Cerebellar cortex (tissue), 1 donor: ENCODE measurements at places on chromosomes 7 and 10.
A peak's percentile ranks its signal among the peaks of the same experiment; 100 is the strongest.

DNA sequence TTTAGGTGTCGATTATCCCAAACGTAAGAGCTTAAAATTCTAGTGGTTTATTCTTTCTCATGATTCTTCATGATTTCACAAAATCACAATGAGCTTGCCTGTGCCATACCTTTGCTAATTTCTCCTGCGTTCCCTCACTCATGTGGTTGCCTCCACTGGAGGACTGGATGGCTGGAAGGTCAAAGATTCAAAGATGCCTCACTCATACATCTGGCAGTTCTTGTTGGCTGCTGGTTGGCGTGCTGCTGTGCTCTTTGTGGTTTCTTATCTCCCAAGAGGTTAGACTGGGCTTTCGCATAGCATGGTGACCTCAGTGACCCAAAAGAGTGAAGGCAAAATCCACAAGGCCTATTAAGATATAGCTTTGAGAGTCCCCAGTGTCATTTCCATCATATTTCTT, 877.6 kb upstream of the AUTS2 start:
- DNase-seq, result no peak

GRCh38 chr10:71714592-71714991, 5.0 kb downstream of the C10orf105 start:
- no peak for DNase-seq

GRCh38 chr10:82409671-82410070, 534.7 kb downstream of the NRG3 start:
- DNase-seq, result no peak

- DNase-seq, result no peak
Measured at GRCh38 chr7:15801041-15801440, 114.6 kb upstream of the MEOX2 start.

DNA sequence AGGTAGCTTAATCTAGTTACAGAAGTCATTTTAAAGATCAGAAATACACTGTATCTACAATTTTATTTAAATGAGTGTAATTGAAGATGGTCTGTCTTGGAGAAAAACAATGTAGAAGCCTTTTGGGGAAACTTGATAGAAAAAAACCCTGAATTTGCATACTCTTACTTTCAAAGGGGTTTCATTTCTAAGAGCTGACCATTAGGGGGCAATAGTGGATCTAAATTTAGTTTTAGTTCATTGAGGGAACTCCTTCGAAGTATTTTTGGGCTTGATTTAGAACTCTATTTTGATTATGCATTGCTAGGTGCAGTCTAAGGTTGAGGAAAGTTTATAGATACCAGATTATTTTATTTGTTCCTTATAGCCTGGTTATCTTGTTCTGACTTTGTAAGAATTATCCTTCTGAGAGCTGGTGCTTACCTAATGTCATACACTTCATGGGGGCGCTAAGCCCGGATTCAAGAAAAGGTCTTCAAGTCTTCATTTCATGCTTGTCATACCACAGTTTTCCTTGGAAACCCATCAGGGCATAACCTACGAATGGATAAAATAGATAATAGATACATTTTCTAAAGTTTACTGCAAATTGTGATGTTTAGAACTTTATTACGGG, 69.1 kb upstream of the MXI1 start:
- DNase-seq, result peak; percentile 81

DNA sequence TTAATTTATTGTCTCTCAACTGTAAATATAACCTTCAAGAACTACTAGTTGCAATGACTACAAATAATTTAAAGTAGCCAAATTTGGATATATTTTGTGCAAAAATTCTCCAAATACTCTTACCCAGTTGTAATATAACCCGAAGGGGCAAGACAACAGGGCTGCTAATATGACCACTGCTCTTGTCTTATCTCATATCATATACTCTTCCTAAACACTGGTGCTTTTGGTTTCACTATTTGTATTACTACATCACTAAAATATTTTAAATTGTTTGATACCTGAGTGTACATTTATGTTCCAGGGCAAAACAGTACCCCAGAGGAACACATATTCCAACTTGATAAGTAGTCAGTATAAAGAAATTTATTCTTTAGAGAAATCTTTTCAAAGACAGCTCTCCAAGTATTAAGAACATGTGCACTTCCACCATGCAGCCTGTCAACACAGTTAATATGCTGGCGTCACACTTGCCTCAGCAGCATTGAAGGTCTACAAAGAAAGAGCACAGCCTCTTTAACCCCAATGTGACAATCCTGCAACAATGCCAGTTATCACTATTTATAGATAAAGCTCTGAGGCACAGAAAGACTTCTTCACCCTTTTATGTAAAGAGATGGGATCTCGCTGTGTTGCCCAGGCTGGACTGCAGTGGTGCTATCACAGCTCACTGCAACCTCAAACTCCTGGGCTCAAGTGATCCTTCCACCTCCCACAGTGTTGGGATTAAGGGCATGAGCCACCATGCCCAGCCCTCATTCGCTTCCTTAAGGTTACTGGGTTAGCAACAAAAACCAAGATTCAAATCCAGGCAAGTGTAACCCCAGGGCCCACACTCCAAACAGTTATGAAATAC, 37.8 kb downstream of the RHEB start:
- DNase-seq, result no peak

- DNase-seq, result no peak
Measured at GRCh38 chr7:91800389-91800788, 80.1 kb downstream of the MTERF1 start.

GRCh38 chr7:69395061-69395714, 203.1 kb upstream of the AUTS2 start:
- no peak for DNase-seq

GRCh38 chr7:144824360-144824759, 11.5 kb downstream of the TPK1 start:
- DNase-seq, result no peak

GRCh38 chr10:96999987-97000386, 167.9 kb downstream of the LCOR start:
- no peak for DNase-seq

DNA sequence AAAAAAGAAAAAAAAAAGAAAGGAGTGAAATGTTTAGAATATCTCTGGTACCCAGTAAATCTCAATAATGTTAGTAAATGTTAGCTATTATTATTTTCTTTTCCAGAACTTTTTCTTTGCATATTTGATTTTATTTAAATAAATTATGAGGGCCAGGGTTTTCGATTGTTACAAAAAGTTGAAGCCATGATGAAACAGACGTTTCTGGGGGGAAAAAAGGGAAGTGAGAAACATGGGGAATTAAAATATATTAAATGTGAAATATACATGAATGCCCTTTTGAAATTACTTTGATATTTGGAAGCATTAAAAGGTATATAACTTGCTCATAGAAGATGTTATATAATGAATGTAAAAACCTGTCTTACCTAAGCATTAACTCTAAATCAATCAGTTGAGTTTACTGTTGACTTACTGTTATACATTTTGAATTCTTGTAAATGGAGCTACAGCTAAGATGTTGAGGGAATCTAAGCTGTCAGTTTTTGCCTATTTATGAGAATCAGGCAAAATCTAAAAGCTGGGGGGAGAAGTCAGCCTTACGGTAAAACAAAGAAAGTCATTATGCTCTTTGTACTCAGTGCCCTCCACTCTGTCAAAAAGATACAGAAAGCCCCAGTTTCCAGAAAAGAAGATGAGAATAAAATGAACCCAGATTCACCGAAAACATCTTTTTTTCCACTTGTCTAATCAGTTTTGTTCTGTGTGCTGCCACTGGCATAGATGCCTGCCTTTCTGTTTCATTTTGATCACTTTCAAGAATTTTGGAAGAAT, 30.0 kb upstream of the KDM7A start:
- DNase-seq, result no peak

DNA sequence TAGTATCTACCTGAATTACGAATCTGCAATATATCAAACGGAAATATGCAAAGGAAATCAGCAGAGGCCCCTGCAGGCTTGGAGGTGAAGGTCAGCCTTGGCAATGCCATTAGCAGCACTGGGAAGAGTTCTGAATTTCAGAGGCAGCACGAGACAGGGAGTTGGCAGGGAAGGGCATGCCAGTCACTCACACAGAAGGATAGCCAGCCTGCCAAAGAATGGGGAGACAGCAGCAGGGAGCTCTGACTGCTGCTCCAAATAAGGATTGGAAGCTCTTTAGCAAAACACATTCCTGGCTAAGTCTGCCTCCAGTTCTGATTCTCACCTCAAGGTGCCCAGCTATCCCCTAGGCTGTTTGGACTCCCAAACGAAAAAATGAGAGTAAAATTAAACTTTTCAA, 188.0 kb downstream of the PDE1C start:
- peak; percentile 85 for DNase-seq

DNA sequence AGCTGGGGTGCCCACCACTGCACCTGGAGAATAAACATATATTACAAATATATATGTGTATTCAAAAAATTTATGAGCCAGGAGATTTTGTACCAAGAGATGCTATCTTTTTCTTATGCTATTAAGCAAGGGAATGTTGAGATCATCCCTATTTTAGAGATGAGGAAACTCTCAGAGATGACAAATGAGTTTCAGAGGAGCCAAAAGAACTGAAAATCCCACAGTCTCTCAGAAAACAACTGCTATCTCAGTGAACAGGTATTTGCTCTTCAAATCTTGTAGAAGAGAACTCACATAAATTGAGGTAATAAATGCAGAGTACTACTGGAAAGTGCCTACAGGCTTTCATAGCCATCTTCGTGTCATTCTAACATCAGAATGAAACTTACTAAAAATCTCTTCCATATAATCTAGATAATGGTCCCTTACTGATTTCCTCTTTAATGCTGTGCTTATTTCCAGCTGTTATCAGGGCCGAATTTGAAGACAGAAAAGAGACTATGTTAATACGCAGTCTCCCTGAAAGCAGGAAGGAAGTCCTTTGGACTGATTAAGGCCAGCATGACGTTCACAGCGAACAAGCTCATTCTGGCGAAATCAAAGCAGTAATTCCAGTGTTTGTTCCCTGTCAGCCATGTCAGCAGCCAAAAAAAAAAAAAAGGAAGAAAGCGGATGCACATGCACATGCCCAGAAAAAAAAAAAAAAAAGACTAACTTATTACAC, 29.4 kb upstream of the ANAPC16 start:
- no peak for DNase-seq

DNA sequence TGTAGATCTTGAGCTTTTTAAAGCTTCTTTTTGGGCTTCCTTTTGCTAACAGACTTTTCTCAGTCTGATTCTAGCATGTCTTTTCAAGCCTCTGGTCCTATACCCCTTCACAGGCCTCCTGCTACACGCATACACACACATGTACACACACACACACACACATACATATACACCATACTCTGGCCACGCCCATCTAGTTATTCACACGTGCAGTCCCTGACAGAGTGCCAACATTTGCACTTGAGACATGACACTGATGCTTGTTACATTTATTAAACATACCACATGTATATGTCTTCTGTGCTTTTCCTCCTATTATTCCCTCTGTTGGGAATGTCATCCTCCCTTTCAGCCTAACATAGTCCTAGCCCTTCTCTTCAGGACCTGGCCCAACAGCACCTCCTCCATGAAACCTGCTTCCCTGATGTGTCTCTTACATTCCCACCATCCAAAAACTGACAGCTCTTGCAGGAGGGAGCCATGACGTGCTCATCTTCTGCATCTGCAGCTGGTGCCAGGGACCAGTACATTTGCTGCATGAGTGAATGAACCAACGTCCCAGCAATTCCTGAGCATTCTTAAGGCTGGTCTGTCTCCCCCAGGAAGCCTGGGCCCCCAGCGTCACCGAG, 222.1 kb downstream of the ARHGAP12 start:
- no peak for DNase-seq

- DNase-seq, result no peak
Measured at GRCh38 chr7:54995610-54996363, 23.0 kb upstream of the EGFR start.

GRCh38 chr10:90912854-90913479, 7.9 kb downstream of the ANKRD1 start:
- no peak for DNase-seq

DNA sequence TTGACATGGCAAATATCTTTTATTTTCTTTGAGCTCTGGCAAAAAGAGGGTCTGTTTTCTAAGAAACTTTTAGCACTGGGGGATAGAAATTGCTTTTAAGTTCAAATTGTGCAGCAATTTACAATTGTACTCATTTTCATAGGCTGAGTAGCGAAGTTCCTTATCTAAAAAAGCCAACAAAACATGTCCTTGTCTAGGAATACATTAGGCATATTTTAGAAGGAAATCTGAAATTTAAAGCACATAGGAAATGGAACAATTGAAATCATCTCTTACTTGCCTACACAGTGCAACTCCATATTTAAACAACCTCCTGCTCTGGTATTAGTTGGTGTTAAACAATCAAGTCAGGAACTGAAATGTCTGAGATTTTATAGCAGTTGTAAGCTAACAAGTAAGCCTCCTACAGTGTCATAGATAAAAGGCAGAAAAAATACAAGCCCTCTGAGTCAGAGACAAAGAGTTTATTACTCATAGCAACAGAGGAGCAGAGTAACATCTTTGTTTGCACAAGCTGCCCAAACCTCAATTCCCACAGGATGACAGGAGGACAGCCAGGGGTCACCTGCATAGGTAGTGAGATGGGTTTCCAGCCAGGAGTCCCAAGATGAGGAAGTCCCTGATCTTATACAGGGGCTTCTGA, 280.2 kb upstream of the HGF start:
- DNase-seq, result no peak

- DNase-seq, result no peak
Measured at GRCh38 chr7:1275451-1276381, 43.0 kb downstream of the UNCX start.
